ENCODE measurements at places on chromosomes 7 and 10. TPM values are rescaled to one million over a fixed set of nuclear protein-coding genes. Genes with fewer than 3 reads are reported as not detected.

The ATRNL1 gene
- total RNA-seq: not detected

- no peak for DNase-seq
These were observed 28.8 kb downstream of the ITGB8 start for GRCh38 chr7:20359341-20359963.

- no peak for DNase-seq
These were observed 18.1 kb downstream of the MINDY4 start for GRCh38 chr7:30789334-30789711.

DNA sequence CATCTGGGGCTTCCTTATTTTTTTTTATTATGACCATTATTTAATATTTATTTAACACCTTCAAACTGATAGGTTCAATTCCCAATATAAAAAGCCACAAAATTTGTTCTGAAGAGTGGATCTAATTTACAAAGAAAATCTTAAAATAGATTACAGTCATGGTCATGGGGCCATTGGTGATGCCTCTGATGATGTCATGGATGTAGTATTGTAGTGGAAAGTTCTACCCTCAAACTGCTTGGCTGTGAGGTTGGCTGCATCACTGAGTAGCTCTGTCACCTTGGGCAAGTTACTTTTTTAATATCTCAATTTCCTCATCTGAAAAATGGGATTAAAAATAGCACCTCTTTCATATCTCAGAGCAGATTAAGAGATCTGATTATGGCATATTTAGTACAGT lies 128.5 kb downstream of the DKK1 start:
- DNase-seq: no peak

DNA sequence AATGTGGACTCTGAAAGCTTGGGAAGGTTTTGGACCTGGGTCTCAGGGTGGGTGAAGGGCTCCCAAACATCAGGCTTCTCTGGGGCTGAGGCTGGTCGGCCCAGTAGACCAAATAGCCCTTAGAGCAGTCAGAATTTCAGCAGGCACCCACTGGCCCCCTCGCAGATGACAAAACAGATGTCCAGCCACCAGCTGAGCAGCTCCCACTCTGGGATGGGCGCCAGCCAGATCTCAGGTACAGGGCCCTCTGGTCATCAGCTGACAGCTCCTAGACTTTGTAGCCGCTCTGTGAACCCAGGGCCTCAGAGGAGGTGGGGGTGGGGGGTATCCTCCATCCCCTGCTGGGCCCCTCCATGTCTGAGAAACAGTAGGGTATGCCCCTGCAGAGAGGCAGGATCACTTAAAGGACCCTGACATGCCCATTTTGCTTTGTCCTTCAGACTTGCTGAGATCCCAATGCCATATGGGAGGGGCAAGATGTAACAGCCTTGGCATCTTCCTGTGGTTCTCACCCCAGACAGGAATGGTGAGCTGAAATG lies 26.5 kb downstream of the HSPA12A start:
- no peak for DNase-seq

DNA sequence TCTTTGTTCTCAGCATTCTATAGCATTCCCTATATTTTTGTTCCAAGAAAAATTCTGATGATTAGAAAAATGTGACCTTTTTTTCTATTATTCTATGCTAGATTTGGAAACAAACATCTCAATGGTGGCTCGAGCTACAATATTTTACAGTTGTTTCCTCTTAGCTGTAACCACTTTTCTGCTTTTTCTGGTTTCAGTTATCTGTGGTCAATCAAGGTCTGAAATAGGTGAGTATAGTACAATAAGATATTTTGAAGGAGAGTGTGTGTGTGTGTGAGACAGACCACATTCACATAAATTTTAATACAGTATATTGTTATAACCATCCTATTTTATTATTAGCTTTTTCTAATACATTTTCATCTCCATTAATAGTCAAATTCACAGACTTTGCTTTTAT lies 564.5 kb upstream of the GHITM start:
- DNase-seq: no peak

- DNase-seq: no peak
These were observed 5.7 kb upstream of the PIP start for GRCh38 chr7:143126146-143126545.
